ENCODE measurements at places on chromosomes 3 and 15.

GRCh38 chr3:188390775-188391443 lies 237.0 kb downstream of the LPP start:
- DNase-seq = no peak

DNA sequence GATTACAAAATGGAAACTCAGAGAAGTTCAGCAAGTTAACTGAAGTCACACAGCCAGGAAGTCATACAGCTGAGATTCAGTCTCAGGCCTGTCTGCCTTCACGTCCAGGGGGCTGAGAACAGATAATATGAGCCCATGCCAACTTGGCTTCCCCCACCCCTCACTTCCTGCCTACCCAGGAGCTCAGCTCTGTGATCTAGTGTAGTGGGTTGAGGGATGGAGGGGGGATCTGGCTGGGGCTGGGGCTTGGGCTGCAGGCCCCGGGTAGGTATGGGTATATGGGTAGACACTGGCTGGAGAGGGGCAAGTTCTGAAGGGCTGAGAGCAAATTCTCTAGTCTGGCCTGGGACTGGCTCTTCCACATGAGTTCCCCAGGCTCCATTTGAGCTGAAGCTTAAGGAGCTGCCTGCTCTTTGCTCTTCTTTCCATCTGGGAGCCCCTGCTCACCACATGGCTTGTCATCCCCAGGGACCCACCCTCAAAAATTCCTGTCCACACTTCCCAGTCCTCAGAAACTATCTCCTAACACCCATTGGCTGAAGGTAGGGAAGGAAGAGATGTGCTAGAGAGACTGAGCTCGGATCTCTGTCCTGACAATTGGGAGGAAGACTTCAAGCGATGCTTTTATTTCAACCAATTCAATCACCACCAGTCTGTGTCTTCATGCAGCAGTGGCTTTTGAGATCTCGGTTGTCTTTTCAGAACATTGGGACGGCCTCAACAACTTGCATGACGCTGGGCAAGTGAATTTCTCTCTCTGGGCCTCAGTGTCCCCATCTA lies 2.0 kb downstream of the RASGRF1 start:
- no peak for DNase-seq

GRCh38 chr15:59154243-59154642 lies 49.3 kb downstream of the CCNB2 start:
- DNase-seq = no peak

DNA sequence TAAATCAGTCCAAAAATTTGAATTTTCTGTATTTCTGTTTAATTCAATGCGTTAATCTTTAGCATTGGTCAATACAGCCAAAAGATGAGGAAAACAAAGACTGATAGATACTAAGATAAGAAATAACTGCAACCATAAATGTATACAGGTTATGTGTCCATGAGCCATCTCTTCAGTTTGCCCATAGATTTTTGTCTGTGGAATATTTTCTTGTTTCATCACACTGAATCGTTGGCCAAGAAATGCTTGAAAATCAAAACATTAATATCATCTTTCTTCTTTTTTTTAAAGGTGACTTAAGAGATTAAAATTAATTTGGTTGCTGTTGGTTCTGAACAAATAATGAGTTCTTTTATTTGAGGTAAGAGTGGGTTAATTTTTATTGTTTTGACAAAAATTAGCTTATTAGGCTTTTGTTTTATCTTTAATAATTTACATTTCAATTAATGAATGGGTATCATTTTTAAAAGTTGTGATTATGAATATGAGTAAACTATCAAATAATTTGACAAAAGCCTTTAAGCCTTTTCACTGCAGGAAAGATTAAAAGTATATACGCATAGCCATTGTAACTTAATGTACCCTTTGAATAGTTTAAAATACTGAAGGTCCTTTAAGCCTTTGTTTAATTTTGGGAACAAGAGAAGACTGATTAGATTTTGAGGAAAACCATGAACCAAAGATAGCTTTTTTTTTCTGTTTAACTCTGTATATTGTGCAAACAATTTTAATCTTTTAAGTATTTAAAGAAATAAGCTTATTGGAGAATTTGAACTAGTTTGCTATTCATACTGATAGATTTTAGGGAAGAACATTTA lies 14.7 kb upstream of the CHD2 start:
- no peak for DNase-seq

DNA sequence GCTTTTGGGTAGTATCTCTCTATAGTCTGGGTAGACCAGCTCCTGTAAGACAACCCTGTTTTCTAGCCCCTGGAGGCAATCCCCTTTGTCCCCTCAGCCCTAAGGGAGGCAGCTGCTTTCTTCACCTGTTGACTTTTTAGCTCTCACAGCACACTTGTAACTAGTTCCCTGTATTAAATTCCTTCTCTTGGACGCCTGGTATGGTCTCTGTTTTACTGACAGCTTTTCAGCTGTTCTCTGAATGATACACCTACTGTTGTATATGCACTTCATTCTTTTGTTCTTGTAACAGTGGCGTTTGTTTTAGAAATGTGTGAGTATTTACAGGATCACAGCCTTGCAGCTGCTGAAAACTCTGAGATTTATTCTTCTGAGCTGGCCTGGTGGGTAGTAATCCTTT lies 413.0 kb upstream of the RBMS3 start:
- DNase-seq = no peak

DNA sequence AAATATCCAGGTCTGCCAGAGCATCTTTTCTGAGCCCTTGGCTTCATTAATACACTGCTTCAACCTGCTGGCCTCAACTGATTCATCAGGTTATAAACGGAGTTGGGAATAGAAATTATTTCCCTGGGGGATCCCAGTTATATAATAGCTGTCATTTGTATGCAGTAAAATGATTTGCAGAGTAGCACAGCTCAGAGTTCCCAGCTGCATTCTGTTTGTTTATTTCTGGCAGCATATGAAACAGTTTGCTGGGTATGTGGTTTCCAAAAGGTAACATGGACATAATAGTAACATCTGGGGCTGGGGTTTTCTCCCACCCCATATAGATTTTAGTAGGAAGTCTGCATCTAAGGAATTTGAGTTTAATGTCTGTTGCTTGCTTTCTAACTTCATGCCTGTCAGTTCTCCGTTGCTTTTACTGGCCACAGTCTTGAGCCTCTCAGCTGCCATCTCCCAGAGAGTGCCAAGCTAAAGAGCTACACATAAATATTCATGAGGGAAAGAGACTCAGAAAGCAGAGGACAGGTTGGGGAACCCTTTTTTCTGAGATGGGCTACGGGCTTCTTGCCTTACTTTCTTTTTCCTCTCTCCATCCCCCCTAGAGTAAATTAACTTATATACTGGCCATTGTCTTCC lies 124.6 kb downstream of the TMEM108 start:
- DNase-seq = peak; percentile 28
